ENCODE measurements at places on chromosomes 2 and 18. TPM values are rescaled to one million over a fixed set of nuclear protein-coding genes. Genes with fewer than 3 reads are reported as not detected.
A peak's percentile ranks its signal among the peaks of the same experiment; 100 is the strongest.

The ANKRD62 gene
- total RNA-seq = 0.13 TPM

The MERTK gene
- 3.9 TPM for total RNA-seq

DNA sequence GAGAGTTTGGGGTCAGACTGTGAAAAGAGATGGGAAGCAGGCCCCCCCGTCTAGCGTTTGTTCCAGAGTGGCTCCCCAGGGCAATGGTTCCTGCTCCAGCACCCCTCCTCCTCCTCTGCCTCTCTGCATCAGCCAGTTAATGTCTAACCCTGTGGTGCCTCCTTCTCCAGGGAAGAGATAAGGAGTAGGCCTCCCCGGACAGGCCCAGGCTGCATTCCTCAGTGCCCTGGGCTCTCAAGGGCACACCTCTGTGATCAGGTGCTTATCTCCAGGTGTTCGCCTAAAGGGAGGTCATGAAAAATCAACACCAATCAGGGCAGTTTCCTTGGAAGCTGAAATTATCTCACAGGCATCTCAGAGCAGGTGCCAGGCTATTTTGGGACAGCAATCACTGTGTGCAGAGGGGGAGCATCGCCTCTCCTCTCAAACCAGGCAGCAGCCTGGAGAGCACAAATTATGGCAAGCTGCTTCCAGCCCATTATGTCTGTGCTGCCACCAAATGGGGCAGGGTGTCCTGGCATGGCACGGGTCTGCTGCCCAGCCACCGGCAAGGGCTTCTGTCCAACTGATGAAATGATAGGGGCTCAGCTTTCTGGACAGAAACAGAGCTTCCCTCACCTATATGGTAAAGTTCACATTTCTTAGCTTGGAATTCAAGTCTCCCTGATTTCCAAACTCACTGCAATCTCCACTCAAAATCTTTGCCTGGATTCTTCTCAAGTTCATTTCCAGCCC is 255.8 kb upstream of the SLC14A2 start:
- DNase-seq = no peak

The TUBA4B gene
- not detected for total RNA-seq

The KDSR gene
- 40.5 TPM for total RNA-seq

DNA sequence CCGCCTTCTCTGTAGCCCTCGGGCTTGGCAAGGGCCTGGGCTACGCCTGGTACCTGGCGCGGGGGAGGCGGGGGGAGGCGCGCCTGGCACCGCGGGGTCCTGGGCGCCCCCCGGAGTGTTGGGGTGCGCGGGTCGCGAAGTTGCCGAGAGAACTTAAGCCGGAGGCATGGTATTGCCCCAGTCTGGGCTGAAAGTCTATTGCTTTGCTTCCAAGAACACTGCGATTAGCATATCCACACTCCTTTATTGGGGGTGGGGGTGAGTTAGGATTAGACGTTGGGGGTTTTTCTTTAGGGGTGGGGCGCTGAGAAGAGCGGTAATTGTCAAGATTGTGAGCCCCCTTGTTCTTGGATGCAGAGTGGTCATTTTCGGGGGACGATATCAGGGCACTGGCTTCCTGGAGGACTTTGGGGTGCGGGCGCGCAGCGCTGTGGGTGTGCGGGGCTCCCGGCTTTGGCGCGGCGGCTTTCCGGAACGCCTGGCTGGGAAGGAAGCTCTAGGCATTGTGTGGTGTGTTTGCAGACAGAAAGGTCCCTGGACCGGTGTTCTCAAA is 798 bp downstream of the TANC1 start:
- DNase-seq = no peak

- DNase-seq = peak; percentile 34
Measured at GRCh38 chr18:50879302-50880118, 592 bp downstream of the ME2 start.

The ALPG gene
- total RNA-seq = not detected

DNA sequence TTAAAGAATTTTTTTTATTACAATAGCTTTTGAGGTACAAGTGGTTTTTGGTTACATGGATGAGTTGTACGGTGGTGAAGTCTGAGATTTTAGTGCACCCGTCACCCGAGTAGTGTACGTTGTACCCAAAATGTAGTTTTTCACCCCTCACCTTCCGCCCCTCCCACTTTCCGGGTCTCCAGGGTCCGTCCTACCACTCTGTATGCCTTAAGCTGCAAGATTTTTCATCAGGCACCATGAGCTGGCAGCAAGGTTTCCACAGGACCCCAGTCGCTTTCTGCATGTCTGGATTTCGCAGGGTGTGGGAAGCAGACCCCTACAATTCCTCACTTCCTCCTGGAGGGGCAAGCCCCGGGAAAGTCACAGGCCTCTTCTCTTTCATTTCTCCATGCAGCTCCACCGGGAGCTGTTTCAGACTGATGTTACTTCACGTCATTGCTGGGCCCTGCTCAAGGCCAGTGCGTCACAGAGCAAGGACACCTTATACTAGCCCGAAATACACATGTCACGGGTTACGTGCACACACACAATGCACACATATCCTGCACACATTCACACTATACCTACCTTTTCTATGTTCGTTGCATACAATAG is 179.1 kb downstream of the ZFP36L2 start:
- no peak for DNase-seq

GRCh38 chr2:74854401-74854800 is 20.5 kb downstream of the HK2 start:
- DNase-seq = no peak

GRCh38 chr2:148526509-148527346 is 117.8 kb upstream of the EPC2 start:
- DNase-seq = no peak
